ENCODE measurements at places on chromosomes 16 and 17. TPM values are rescaled to one million over a fixed set of nuclear protein-coding genes. Genes with fewer than 3 reads are reported as not detected.

The ARL17B gene
- 11.2 TPM for total RNA-seq

- no peaks in the 10 kb centered on the region for H3K27me3 ChIP-seq
- peak overlapping the region; percentile 86 for H3K27ac ChIP-seq
- peaks cover 53% of the 10 kb centered on the region for H3K4me1 ChIP-seq
Measured at GRCh38 chr17:28807925-28808634, 34.5 kb downstream of the FAM222B start.

DNA sequence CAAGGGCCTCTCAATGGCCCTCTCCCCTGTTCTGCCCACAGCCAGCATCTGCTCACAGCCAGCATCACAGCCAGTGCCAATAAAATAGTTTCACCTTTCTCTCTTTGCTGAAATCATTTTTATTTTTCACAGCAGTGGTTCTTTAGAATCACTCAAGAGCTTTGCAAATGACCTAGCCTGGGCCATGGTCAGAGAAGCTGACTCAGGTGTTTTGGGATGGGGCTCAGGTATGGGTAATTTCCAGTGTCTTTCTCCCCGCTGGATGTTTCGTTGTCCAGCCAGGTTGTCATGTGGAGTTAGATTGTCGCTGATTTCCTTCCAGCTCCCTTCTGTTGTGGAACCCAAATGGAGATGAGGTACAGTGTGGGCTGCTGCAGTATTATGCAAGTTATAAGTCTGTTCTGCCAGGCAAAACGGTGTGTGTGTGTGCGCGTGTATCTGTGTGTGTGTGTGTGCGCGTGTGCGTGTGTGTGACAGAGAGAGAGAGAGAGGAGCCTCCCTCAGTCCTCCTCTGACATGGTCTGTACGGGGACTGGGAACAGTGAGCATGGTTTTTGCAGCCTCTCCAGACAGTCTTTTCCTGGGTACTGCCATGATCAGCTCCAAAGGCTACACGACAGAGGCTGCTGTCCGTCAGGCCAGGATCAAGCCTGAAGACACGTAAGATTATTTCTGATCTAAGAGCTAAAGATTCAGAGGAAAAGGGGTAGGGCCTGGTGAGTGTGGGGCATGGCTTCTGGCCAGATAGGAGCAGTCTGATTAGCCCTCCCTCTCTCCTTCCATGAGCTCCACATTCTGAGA lies 1.4 kb upstream of the PMP22 start:
- no peaks in the 10 kb centered on the region for H3K27me3 ChIP-seq
- H3K4me3 ChIP-seq: no peak overlapping the region
- no peaks in the 10 kb centered on the region for H3K36me3 ChIP-seq
- no peak overlapping the region for H3K27ac ChIP-seq
- DNase-seq: no peak
- peaks cover 24% of the 10 kb centered on the region for H3K4me1 ChIP-seq

DNA sequence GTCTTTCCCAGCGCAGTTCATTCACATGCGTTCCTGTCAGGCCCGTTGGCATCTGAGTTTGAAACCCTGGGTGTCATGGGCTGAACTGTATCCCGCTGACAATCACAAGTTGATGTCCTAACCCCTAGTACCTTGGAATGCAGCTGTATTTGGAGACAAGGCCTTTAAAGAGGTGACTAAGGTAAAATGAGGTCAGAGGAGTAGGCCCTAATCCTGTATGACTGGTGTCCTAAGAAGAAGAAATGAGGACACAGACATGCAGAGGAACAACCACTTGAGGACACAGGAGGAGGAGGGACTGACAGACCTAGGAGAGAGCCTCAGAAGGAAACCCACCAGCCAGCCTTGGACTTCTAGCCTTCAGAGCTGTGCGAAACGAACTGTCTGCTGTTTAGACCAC lies 33.1 kb downstream of the TRPV2 start:
- no peaks in the 10 kb centered on the region for H3K27me3 ChIP-seq
- DNase-seq: no peak
- H3K4me1 ChIP-seq: peaks cover 8% of the 10 kb centered on the region
- H3K4me3 ChIP-seq: no peak overlapping the region
- peaks cover 8% of the 10 kb centered on the region for H3K36me3 ChIP-seq
- H3K27ac ChIP-seq: no peak overlapping the region

- H3K36me3 ChIP-seq: no peaks in the 10 kb centered on the region
- no peak overlapping the region for H3K4me3 ChIP-seq
- DNase-seq: no peak
- H3K27ac ChIP-seq: no peak overlapping the region
- H3K27me3 ChIP-seq: no peaks in the 10 kb centered on the region
Measured at GRCh38 chr16:1124795-1125194, 28.1 kb upstream of the CACNA1H start.

DNA sequence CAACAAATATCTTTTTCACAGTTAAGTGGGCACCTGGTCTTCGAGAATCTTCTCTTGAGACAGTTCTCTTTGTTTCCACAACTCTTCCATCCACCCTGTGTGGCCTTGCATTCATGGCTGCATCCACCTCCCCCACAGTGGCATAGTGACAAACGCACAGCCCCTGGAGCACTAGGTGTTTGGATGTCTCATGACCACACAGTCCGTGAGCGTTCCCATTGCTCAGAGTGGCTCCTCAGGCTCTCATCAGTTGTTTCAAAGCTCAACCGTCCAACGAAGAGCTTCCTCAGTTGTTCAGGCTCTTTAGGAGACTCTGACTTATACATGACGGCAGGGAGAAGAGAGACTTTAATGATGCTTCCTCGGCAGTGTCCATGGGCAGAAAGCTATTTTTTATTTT lies 191.6 kb downstream of the CDRT15L2 start:
- H3K4me3 ChIP-seq: no peak overlapping the region
- no peaks in the 10 kb centered on the region for H3K4me1 ChIP-seq
- DNase-seq: no peak
- H3K27ac ChIP-seq: no peak overlapping the region

DNA sequence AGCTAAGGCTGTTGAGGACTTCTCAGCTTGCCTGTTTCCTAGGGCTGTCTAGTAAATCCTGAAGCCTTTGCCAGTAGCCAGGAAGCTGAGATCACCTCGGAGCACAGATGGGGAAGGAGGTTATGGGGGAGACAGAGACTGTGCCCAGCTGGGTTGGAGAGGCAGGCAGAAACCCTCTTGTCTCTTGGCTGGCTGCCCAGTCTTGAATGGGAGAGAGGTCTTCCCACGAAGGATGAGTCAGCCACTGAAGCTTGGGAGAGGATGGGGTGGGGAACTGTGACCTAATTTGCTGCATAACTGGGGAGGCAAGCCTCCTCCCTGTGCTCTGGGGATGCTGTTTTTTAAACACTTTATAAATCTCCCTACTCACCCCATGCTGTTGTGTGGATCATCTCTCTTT lies 69.8 kb downstream of the SHISA9 start:
- H3K4me1 ChIP-seq: no peaks in the 10 kb centered on the region
- no peaks in the 10 kb centered on the region for H3K27me3 ChIP-seq
- no peak overlapping the region for H3K4me3 ChIP-seq
- no peak for DNase-seq

DNA sequence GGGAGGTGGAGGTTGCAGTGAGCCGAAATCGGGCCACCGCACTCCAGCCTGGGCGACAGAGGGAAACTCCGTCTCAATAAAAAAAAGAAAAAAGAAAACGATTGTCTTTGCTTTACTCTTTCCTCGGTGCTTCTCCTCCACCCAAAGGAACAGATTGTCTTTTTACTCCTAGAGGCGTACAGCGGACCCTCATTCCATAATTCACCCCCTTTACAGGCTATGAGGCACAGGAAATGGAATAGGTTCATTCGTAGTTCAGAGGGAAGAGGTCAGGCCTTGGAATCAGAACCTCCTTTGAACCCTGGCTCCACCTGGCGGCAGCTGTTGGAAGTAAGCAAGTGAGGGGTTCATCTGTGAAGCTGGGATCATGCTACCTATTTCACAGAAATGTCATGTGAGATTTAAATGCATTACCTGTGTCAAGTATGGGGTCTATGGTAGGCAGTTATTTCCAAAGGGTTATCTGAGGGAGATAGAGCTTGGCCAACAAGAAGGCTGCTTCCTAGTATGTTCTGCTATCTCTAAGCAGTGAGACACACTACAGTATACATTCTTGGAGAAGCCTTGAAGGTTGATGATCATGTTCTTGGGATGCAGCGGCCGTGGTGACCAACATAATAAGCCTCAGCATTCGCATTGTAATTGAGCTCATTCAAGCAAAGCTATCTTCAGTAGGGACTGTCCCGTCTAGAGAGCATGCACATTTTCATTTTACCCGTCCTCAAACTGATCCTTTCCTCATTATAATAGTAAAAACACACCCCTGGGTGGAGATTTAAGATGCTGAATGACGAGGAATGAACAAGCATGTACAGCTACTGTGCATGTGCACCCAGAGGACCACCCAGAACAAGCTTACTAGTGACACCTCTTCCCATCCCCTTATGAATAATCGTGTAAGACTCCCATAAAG lies 18.7 kb upstream of the ZNF689 start:
- H3K27me3 ChIP-seq: no peaks in the 10 kb centered on the region
- no peaks in the 10 kb centered on the region for H3K36me3 ChIP-seq
- peak overlapping the region; percentile 51 for H3K27ac ChIP-seq
- peak; percentile 91 for DNase-seq
- H3K4me3 ChIP-seq: peak overlapping the region; percentile 13
